ENCODE measurements at places on chromosomes 6 and 20.

GRCh38 chr6:136370988-136371728 is 81.5 kb upstream of the BCLAF1 start:
- DNase-seq = no peak

DNA sequence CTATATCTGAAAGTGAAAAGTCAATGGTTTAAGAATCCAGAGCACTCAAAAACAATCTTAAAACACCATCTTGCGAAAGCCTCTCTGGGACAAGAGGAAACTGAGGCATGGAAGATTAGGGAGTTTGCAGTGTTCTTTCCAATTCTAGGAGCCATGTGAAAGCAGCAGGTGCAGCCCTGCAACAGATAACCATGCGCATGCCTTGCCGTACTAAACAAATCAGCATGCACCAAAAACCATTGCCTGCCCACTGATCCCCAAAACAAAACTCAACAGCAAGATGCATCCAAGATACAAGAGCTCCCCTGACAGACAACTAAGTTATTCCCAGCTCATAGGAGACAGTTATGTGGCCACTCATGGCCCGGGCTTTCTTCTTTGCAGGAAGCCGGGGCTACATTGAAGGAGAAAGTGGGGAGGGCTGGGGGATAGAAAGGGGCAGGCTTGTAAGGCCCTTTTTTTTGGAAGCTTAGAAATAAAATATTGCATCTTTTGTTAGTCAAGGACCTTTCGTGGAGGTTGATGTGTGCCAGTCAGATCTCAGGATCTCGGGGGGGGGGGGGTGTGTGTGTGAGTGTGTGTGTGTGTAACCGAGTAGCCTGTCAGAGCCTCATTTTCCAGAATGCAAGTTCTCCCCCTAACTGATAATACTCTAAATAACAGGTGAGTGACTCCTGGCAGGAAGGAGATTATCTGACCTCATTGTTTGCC is 178.4 kb downstream of the MBOAT1 start:
- no peak for DNase-seq

DNA sequence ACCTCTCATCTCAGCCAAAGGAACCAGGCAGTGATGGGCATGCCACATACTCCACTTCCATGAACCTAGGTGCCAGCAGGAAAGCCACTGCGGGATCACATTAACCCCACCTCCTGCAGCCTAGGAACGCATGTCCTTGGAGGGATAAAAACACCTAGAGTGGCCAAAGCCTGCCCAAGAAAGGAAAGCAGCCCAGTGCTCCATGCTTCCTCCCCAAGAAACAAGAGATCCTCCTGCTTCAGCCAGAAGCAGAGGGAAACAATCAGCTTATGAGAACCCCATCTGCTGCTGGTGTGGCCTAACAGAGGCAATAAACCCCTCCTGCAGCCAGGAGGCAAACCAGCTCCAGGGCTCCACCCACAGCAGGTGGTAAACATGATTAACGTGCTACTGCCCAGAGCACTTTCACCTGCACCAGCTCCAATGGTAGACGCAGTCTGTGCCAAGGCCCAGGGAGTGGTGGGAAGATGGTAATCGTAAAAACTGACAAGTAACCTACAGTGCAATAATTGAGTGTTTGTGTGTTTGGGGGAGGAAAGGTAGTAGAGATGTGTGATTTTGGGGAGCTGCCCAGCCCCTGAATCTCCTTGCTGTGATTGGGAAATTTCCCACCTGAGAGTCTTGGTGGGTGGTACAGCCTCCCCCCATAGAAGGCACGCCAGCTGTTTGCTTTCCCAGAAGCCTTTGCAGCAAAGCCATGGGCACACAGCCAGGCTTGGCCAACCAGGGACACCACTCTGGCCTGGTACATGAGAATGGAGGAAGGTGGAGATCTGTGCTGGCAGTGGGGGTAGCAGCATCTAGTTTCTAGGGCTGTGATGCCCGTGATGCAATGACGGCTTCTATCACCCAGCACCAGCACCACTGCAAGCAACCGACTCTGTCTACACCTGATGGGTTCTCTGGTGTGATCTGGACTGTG is 50.6 kb upstream of the TBC1D7 start:
- no peak for DNase-seq

- no peak for DNase-seq
These were observed 44.6 kb downstream of the STK35 start for GRCh38 chr20:2146080-2146867.

- no peak for DNase-seq
These were observed 34.3 kb downstream of the SRC start for GRCh38 chr20:37379967-37380828.

- no peak for DNase-seq
These were observed 52.1 kb downstream of the BCKDHB start for GRCh38 chr6:80158478-80158989.

- DNase-seq = no peak
These were observed 63.7 kb downstream of the PSMG4 start for GRCh38 chr6:3322366-3322890.

- no peak for DNase-seq
These were observed 59.8 kb downstream of the SOD2 start for GRCh38 chr6:159633196-159633595.

DNA sequence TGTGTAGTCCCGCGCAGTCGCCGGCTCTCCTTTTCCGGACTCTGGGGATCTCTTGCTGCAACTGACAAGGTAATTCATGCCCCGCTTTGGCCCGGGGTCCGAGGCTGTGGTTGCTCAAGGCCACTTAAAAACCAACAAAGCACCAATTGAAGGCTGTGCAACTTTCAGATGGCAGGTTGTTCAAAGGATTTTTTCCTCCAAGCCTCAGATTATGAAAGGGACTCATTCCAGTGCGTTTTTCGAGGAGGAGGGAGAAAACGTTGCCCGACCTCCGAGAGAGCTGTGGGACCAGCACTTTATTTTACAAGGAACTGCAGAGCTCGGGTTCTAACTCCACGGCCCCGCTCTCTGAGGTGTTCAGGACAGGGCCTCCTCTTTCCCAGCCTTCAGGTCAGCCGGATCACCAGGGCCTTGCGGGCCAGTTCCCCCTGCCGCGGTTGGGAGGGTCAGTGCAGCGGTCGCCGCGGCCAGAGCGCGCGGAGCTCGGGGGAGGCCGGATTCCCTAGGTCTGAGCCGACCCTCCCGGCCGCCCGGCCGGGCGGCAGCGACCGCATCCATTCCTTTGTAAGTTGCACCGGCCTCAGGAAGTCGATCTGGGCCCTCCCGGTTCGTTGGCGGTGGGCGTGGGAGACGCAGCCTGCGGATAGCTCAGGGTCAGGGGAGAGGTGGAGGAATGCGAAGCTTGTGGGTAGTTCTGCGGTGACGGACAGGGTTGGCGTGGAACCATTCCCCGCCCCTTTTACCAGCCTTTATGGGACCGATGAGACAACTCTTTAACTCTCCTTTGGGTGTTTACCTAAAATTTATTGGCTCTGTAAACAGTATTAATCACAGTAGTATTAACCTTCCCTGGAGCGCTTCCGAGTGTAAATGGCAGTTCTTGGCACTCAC is 1.6 kb downstream of the UTRN start:
- no peak for DNase-seq

GRCh38 chr6:106789428-106790148 is 160.2 kb downstream of the QRSL1 start:
- no peak for DNase-seq

DNA sequence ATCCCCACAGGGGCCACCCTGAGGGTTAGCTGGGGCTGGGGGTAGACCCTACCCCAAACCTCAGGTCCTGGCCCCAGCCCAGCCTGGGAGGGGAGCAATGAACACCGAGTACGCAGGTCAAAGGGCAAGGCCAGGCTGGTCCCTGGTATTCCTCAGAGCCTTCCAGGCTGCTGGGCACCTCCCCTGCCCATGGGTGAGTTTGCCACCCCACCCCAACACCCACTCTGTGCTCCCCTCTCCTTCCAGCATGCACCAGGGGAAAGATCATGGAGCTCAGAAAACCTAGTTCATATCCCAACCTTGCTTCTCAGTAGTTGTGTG is 103.9 kb upstream of the FOXP4 start:
- DNase-seq = no peak

GRCh38 chr6:169785566-169785965 is 34.1 kb downstream of the ERMARD start:
- no peak for DNase-seq

DNA sequence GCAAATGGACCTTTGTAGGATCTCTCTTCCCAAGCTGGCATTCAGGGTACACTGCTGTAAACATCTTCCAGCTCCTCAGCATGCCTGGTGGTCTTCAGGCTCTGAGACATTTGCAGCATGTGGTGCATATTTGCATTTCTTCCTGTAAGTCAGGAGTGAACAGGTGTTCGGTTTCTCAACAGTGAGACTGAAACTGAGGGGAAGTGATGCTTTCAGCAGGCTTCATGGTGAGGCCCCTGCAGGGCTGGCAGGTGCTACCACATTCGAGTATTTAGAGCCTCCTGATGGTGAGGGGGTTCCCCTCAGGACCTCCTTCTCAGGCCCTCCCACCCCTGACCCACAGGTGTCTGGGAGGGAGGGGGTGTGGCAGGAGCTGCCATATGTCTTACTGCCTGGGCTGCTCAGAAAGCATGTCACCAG is 15.1 kb downstream of the MYBL2 start:
- no peak for DNase-seq

DNA sequence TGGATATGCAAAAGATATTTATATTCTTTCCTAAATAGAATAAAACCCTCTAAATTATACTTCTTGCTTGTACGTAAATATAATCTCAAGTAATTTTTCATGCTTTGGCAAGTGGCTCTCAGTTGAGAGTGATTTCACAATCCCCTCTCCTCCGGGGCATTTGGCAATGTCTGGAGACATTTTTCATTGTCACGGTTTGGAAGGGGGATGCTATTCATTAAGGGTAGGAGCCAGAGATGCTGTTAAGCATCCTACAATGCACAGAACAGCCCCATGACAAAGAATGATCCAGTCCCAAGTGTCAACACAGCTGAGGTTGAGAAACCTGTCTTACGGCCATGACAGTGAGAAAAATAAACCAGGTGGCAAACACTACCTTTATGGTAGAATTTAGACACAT is 75.7 kb downstream of the AGPAT4 start:
- DNase-seq = no peak

- DNase-seq = no peak
These were observed 116.7 kb upstream of the NRSN1 start for GRCh38 chr6:24009319-24009718.

GRCh38 chr6:44071670-44072451 is 55.4 kb downstream of the MRPL14 start:
- DNase-seq = no peak

- no peak for DNase-seq
These were observed 481.9 kb downstream of the GJA1 start for GRCh38 chr6:121917263-121917829.

DNA sequence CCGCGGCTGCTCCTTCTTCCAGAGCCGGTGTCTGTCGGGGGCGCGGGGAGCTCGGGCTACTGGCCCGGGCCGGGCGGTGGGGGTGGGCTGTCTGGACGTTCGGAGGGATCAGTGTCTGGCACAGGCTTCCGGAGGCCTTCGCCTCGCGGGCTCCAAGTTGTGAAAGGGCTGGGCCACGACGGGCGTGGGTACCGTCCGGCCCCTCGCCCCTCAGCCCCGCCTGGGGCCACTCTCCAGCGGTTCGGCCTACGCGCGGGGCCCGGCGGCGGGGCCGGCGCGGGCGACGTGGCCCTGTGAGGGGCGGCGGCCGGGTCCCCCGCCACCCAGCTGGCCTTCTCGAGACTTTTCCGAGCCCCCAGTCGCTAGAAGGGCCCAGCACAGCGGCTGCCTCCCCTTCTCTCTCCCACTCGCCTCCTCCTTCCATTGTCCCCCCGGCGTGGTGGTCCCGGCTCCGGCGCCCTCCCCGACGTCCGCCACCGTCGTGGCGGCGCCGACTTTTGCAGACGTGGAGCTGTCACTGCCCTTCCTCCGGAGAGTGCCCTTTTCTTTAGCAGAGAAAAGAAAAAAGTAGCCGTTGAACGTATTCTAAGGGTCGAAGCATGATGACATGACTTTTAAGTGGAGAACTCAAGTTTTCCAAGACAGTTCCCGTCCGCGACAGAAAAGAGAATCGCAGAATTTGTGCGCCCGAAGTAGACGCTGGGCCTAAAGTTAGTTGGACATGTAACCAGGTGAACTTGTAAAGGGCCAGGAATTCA is 571 bp downstream of the ITCH start:
- DNase-seq = no peak

DNA sequence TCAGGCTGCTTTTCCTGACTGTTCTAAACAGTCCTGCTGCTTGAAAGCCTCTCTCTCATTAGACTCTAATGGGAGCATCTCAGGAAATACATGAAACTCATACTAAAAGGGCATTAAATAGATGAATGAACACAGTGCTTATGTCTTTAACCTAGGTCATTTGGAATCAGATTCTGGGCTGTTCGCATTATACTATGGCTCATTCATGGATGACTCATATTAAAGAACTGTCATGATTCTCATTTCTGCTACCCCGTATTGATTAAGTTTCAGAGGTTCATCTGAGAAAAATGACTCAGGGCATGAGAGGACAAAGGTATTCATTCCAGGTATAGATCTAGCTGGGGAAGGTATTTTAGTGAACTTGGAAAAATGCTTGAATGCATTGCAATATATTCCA is 335.5 kb downstream of the GJA1 start:
- DNase-seq = no peak

- DNase-seq = no peak
These were observed 8.9 kb upstream of the UBE2V1 start for GRCh38 chr20:50121858-50122271.

DNA sequence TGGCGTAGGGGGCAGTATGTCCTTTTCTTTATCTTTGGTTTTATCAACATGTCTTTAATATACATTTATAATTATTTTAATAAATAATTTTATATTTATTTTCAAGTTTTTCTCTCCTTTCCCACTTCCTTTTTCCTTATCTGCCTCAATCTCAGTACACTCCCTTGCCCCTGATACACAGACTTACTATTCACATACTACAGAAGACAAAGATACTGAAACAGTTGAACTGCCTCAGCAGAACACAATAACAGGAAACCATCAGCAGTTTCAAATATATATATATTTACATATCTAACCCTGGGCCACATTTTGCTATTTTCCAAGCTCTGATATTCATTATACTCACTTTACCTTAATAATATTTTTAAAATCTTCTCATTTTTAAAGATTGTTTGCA is 19.8 kb downstream of the IBTK start:
- no peak for DNase-seq

GRCh38 chr6:90230548-90231215 is 66.0 kb downstream of the BACH2 start:
- no peak for DNase-seq

DNA sequence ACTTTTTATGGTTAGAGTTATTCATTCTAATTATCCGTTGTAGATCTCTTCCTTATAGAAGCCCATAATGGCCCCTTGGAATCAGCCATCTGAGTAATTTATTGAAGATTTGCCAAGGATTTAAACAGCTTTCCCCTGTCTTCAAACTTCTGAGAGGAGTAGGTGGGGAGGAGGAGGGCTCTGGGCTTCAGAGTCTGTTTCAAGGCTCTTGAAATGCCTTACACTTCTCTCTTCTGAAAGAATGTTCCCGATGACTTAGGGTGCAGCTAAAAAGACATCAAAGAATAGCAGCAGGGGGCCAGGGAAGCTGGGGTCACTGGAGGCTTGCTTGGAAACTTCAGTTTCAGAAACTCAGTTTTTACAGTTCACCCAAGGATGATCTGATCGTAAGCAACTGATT is 165.3 kb downstream of the ZDHHC14 start:
- DNase-seq = no peak

Measured in cortex of kidney (tissue), 1 donor.